ENCODE measurements at places on chromosomes 16 and 17. TPM values are rescaled to one million over a fixed set of nuclear protein-coding genes. Genes with fewer than 3 reads are reported as not detected.
A peak's percentile ranks its signal among the peaks of the same experiment; 100 is the strongest.

DNA sequence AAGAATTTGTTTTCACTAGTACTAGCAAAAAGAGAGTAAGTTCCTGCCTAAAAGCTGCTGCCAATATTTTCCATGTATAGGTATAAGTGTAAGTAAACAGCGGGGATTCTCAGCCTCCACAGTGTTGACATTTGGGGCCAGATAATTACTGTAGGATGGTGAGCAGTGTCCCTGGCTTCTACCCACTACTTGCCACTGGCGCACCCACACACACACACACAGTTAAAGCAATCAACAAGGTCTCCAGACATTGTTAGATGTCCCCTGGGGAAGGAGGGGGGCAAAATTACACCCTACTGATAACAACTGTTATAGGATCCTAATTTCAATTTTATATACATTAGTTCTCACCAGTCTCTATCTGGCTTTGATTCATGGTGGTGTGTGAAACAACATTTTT, 417.0 kb upstream of the PSMD7 start:
- no peaks in the 10 kb centered on the region for H3K36me3 ChIP-seq
- no peak overlapping the region for H3K4me3 ChIP-seq
- no peak overlapping the region for H3K27ac ChIP-seq
- DNase-seq, result no peak
- peaks cover 21% of the 10 kb centered on the region for H3K4me1 ChIP-seq
- H3K27me3 ChIP-seq, result no peaks in the 10 kb centered on the region

DNA sequence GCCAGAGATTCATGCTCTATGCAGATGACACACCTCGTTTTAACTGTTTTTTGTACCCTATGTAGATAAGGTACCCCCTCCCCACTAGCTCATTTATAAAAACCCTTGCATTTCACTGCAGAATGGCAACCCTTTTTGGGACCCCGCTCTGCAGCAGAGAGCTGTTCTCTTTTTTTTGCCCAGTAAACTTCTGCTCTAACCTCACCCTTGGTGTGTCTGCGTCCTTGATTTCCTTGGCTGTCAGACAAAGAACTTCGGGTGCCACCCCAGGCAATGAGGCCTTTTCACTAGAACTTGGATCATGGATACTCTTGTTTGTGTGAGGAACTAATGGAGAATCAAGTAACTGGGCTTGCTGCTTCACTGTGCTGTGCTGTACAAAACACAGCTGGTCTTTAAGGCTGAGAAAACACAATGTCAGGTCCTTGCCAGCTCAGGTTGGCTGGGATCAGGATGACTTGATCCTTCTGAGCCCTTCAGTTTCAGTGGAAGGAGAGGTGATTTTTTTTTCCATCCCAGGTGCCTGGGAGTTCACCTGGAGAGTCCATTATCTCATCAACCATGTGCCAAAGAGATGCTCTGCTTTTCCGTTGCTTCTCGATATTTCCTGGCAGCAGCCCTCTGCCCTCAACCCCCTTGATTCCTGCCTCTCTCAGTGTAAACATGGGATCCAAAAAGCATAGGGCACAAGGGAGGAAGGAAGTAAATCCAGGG, 133.2 kb upstream of the FAM20A start:
- H3K4me1 ChIP-seq, result peaks cover 2% of the 10 kb centered on the region
- H3K27me3 ChIP-seq, result peaks cover 3% of the 10 kb centered on the region
- no peak overlapping the region for H3K27ac ChIP-seq
- no peak overlapping the region for H3K4me3 ChIP-seq
- no peak for DNase-seq

GRCh38 chr16:88387941-88388627, 5.3 kb downstream of the ZNF469 start:
- no peak overlapping the region for H3K27ac ChIP-seq
- no peak overlapping the region for H3K4me3 ChIP-seq
- no peaks in the 10 kb centered on the region for H3K36me3 ChIP-seq
- peaks cover 7% of the 10 kb centered on the region for H3K4me1 ChIP-seq

The ARL2BP gene
- total RNA-seq, result 38.4 TPM

GRCh38 chr17:42061646-42062487, 11.5 kb upstream of the C17orf113 start:
- no peaks in the 10 kb centered on the region for H3K36me3 ChIP-seq
- no peak for DNase-seq
- peaks cover 9% of the 10 kb centered on the region for H3K27me3 ChIP-seq
- H3K27ac ChIP-seq, result no peak overlapping the region

GRCh38 chr16:89657442-89658220, at the start of the genes CHMP1A and SPATA33:
CHMP1A (minus strand) TSS chr16:89657708; CDS start chr16:89657588, 120 bp downstream.
SPATA33 (plus strand) TSS chr16:89657836; CDS start chr16:89657912, 76 bp downstream.
- peaks cover 5% of the 10 kb centered on the region for H3K27me3 ChIP-seq
- H3K36me3 ChIP-seq, result peaks cover 7% of the 10 kb centered on the region
- peak within 1 kb of the TSS; percentile 91 for H3K4me3 ChIP-seq
- H3K27ac ChIP-seq, result peak within 1 kb of the TSS; percentile 29
- DNase-seq, result peak; percentile 95
